ENCODE measurements at places on chromosomes 16 and 17.

DNA sequence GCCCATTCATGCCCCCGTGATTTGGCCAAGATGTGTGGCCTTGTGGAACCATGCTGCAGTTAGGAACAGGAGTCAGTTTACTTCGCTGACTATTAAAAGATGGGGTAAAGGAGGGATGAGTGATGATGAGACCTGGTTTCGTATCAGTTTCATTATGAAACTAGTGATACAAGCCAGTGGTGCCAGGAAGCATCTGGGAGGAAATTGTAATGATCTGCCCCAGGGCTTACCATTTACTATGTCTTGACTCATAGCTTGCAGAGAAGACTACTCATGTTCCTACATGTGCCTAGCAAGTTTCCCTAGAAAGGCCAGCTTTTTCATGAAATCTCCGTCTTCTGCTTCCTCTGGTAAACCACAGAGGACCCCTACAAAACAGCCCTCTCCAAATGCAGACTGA lies 23.2 kb downstream of the CDH3 start:
- DNase-seq = no peak

- DNase-seq = no peak
Observed at GRCh38 chr17:63950940-63951907, 19.1 kb upstream of the CD79B start.

DNA sequence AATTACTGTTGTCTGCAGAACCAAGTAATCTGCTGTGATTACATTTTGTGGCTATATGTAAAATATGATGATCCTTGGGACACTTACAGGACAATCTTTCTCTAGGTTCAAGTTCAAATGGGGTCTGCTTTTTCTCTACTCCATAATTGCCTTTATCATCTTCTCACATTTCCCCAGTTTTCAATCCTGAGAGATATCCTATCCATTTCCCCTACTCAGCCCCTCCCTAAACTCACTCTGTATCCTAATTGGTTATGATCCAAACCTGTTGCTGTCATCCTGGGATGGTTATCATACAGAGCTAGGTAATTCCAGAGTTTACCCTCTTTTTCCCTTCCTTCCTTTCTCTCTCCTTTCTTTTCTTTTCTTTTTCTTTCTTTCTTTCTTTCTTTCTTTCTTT lies 100.5 kb upstream of the ELAC2 start:
- DNase-seq = no peak

- no peak for DNase-seq
Observed at GRCh38 chr16:86827521-86827920, 249.2 kb downstream of the FOXL1 start.

GRCh38 chr17:15945527-15946191 lies 729 bp downstream of the ADORA2B start:
- DNase-seq = no peak

DNA sequence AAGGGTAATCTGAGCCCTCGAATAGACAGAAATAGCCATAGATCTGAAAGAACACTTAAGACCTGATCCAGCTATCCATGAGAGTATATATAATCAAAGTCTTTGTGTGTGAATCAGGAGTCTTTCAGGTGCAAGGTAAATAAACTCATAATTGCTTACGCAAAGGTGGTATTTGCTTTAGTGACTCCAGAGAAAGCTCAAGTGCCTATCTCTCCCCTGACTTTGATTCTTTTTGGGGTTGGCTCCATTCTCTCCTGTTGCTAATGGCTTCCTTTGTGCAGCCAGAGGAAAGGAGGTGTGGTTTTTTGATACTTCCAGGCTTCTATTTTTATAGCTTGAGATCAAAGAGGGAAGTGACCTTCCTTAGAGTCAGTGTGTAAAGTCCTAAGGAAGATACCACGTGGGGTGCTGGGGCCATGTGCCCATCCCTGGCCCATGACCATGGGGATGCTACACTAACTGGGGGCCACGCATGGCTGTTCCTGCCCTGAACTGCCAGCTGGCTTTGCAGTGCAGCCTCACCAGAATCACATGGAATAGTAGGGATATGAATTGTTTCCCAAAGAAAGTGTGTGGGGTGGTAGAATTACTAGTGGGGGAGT lies 45.8 kb downstream of the TENT4B start:
- no peak for DNase-seq

DNA sequence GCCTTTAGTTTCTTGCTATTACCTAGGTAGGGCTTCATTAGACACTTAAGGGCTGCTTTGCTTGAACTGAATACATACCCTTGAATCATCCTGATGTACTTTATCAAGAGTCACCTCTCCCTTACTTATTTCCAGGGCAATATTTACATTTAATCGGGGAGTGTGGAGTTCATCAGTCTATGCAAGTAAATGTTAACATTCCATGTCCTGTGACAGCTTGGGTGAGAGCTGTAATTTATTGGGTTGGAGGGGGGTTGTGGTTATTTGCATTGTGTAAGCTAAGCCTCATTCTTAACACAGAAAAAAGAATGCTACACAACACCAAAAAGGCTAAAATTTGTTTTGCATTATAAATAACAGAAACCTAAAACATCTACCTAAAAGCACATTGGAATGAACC lies 16.7 kb downstream of the KCNJ16 start:
- DNase-seq = no peak

DNA sequence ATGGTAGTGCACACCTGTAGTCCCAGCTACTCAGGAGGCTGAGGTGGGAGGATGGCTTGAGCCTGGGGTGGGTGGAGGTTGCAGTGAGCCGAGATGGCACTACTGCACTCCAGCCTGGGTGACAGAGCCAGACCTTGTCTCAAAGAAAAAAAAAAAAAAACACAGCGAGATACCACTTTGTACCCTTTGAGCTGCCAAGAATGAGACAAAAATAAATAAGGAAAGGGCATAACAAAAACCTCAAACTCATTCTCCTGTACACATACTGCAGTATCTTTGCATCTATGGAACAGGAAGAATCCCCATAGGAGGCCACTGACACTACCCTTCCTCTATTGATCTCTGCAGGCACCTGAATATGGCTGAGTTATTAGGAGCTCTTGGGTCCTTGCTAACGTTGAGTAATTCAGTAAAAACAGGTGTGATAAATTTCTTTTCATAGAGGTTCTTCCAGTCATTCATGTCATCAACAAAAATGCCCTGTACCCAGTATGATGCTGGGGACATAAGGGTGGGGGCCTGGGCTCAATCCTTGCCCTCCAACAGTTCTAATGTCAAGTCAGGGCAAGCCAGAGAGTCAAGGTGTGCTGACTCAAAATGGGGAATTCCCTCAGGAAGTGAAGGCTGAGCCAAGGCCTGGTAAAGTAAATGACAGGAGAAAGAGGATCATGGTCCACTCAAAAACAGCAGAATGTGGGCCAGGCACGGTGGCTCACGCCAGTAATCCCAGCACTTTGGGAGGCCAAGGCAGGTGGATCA lies 26.9 kb downstream of the RANBP10 start:
- DNase-seq = no peak

DNA sequence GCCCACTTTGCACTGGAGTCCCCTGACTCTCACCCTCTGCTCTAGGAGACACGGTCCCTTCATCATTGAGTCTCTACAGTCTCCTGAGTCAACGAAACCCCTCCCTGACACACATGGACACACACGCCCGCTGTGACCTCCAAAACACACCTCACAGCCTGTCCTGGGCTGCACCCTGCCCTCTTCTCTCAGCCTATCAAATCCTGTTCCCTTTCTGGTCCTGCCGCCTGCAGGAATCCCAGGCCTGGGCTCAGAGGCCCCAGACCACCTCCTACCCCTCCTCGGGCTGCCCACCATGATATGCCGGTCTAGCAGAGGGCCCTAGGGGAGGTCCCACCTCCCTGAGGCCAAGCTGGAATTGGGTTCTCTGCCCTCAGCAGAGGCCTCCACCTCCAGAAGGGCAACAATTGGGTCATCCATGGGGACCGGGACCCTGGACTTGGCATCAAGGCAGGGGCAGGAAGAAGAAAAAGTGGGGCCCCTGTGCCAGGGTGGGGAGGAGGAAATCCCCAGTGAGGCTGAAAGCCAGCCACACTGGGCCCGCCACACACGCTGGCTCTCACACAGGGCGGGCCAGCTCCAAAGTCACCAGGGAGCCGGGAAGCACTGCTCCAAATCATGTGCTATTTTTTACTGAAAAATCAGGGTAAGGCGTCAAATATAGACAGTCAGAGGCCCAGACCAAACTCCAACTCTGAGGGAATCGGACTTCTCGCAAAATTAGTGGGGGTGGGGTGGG lies 3.4 kb downstream of the PPP1R9B start:
- DNase-seq = no peak

DNA sequence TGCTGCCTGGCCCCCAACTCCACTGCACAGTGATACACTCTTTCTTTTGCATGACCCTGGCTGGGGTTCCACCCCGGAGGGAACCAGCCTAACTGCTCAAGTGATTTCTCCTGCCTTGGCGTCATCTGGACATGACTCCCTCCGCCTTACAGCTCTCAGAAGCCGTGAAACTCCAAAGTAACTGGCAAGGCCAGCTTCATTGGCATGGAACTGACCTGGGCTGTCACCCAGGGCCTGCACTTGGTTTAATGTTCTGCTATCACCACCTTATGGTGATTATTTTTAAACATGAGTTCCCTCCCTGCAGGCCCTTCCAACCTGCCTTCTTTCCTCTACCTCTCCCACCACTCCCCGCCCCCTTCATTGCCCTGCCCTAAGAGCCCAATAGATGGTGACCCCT lies 139.7 kb upstream of the CDH5 start:
- no peak for DNase-seq

GRCh38 chr17:56849131-56849530 lies 15.2 kb downstream of the DGKE start:
- no peak for DNase-seq

GRCh38 chr16:85984231-85984880 lies 85.4 kb downstream of the IRF8 start:
- DNase-seq = no peak

- DNase-seq = peak; percentile 72
Observed at GRCh38 chr17:73710095-73710592, 65.9 kb upstream of the SDK2 start.

DNA sequence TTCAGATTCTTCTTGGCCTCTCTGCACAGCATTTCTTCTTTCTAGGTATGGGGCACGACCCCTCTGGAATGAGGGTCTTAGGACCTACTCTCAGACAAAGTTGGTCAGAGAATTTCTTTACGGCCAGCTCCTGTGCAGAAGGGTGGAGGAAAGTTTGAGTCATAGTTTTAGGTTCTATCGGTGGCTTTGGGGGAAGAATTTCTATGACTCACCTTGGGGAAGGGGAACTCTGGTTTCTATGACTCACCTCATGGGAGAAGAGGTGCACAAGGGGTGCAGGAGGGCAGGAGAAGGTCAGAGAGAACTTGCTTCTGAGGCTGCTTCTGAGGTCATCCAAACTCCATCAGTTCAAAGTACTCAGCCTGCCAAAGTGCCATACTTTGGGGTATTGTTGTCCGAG lies 2.5 kb upstream of the ABCC12 start:
- peak; percentile 62 for DNase-seq

GRCh38 chr16:26026709-26027450 lies 335.1 kb downstream of the HS3ST4 start:
- no peak for DNase-seq

DNA sequence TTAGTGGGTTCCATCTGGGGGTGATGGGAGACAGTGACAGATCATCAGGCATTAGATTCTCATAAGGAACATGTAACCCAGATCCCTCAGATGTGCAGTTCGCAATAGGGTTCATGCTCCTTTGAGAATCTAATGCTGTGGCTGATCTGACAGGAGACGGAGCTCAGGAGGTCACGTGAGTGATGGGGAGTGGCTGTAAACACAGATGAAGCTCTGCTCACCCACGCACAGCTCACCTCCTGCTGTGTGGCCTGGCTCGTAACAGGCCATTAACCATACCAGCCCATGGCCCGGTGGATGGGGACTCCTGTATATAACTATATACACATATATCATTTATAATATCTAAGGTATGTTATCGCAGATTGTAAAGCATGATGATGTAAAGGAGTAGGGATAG lies 214.2 kb downstream of the MAF start:
- no peak for DNase-seq

DNA sequence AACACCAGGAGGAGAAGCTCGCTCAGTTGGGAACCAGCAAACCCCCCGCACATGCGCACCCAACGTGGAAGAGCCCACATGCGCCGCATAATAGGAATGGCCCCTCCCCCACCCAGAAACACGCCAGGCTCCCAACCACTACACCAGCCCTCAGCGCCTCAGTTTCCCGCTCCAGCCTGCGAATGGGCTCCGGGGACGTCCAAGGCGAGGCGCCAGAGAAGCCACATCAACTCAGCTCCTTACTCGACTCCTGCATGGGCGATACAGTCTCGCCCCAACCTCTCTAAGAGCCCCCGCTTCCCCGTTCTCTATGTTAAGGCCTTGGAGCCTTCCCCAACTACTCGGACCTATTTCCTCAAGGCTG lies 504 bp downstream of the SRSF1 start:
- peak; percentile 86 for DNase-seq

DNA sequence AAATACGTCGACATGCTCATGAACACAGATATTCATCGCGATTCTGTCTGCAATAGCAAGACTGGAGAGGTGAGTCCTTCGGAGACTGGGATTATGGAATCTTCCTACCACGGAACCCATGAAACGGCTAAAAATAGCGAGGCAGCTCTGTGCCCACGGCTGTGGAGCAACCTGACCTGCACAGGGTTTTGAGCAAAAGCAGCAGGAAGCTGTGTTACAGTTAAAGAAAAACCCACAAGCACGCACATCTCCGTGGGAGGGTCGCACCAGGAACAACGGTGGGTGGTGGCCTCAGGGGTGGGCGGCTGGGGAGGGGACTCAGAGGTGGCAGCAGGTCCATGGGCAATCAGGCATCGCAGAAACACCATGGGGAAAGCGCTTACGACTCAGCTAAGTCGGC lies 24.8 kb downstream of the SLC38A10 start:
- no peak for DNase-seq
